ENCODE measurements at places on chromosomes 2 and 18.

GRCh38 chr2:15911686-15912085 is 28.7 kb upstream of the MYCN start:
- DNase-seq: no peak

- DNase-seq: peak; percentile 66
These were observed 2113.3 kb upstream of the PIK3C3 start for GRCh38 chr18:39841482-39842365.

DNA sequence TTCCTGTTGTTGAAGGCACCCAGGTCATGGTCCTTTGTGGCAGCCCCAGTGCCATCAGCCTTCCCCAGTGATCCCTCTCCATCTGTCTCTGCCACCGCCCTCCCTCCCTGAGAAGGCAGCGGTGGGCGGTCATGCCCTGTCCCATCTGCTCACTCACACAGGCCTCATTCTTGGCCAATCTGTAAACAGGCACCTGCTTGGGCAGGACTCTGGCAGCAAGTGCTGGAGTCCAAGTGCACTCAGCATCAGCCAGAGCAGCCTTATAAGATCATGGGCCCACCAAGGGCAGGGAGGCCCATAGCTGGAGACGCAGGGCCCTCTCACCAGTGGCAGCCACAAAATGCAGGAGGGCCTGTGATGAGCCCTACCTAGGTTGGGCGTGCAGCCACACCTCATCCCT is 140.9 kb downstream of the TWIST2 start:
- peak; percentile 43 for DNase-seq

DNA sequence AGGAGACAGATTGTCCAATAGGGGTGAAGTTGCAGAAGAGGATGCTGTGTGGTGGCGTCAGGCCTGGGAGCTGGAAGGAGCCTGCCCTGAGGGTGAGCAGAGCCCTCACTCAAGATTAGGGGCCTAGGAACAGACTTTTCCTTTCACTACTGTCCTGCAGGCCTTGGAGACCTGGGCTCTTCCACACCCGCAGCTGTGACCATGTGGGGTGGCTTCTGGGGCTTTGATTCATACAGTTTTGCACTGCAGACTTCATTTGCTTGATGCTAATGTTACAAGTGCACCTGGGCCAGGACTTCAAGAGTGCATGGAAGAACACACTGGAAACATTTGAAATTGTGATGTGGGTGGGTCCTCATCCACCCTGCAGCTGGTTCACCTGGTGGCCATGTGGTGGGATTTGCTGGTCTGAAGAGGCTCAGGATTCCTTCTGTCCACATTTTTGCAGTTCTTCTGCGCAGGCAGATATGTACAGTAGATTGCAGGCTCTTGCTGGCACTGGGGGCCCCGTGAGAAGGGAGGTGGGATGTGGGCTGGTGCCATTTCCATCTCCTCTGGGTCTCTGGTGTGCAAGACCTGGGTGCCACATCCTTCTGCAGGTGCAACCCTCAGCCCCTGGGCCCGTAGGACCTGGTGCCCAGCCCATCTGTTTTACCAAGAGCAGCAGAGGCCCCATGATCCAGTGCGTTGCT is 9.9 kb downstream of the GLI2 start:
- DNase-seq: no peak

- no peak for DNase-seq
These were observed 647 bp downstream of the CCDC121 start for GRCh38 chr2:27627963-27628766.

GRCh38 chr2:62740221-62740620 is 34.7 kb downstream of the EHBP1 start:
- DNase-seq: no peak

- DNase-seq: no peak
These were observed 69.9 kb downstream of the COA5 start for GRCh38 chr2:98538280-98539041.

DNA sequence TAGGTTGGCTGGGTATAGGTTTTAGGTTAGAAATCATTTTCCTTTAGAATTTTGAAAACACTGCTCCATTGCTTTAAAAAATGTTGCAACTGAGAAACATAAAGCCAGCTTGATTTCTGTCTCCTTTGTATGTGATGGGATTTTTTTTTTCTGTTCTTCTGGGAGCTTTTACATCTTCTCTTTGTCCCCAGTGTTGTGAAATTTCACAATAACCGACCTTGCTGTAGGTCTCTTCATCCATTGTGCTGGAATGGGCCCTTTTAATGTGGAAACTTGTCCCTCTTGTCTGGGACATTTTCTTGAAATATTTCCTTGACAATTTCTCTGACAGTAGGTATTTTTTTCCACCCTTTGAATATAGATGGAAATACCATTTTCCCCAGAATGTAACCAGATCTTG is 44.0 kb upstream of the LAPTM4A start:
- no peak for DNase-seq

- peak; percentile 74 for DNase-seq
These were observed 7.2 kb downstream of the POMC start for GRCh38 chr2:25161055-25161781.

- DNase-seq: no peak
These were observed 119.0 kb upstream of the FN1 start for GRCh38 chr2:215554689-215555498.

DNA sequence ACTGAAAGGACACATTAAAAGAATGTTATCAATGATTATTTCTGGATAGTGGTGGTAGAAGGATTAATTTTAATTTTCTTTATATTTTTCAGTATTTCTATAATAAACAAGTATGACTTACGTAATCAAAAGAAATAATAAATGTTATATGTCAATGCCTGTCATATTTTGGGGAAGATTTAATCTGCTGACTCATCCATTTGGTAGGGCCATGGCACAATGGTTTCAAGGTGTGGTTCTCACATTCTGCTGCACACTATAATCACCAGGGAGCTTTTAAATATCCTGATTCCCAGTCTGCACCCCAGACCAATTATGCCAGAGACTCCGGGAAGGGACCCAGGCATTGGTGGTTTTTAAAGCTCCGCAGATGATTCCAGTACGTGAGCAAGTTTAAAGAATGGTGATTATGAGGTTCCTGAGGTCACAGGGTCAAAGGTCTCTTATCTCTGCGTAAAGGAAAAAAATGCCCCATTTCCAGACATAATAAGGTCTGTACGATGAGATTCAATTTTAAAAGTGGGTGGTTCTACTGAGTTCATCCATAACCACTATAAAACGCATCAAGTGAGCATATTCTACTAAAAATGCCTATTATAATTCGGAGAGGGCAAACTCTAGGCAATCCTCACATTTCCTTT is 27.2 kb downstream of the WIPF1 start:
- no peak for DNase-seq

GRCh38 chr2:208708486-208708885 is 301.9 kb downstream of the PTH2R start:
- no peak for DNase-seq

GRCh38 chr2:95526360-95527341 is 42.1 kb upstream of the TRIM43B start:
- DNase-seq: peak; percentile 79

- no peak for DNase-seq
These were observed 19.1 kb upstream of the VIT start for GRCh38 chr2:36677386-36677785.

GRCh38 chr2:2832657-2833056 is 501.6 kb upstream of the MYT1L start:
- no peak for DNase-seq

- no peak for DNase-seq
These were observed 53.5 kb downstream of the RASGRP3 start for GRCh38 chr2:33529771-33530481.

DNA sequence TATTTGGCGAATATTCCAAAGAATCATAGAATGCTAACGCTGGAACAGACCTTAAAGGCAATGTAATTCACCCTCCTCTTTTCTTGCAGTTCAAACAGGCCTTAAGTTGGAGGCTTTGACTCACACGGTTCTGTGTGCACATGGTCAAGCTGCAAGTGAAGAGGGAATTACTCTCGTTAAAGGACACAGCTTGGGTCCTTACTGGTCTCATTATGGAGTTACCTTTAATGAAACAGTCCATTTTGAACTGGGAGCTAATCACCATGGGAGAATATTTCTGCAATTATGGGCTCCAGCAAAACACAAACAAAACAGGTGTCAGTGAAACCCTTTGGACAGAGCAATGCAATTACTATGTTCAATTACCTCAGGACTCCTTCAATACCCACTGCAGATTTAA is 135.5 kb downstream of the GAREM1 start:
- DNase-seq: no peak

- no peak for DNase-seq
These were observed 1.9 kb upstream of the WDR75 start for GRCh38 chr2:189439342-189439741.

DNA sequence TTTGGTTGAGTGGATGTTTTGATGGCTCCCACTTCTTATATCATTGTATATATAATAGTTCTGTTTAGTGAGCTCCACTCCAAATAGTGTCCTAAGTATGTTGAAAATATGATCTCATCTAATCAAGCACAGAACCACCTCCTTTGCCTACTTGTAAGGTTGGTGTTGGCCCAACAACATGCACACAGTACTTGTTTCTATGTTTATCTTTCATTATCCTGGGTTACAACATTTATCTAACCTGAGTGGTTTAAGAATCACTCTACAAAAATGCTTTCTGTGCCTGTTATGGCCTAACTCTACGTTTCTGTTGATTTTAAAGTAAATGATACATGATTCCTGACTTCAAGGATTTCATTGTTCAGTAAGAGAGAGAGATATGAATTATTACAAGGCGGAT is 281.9 kb downstream of the FIGN start:
- no peak for DNase-seq

- DNase-seq: no peak
These were observed 35.3 kb downstream of the SH3RF3 start for GRCh38 chr2:109164311-109164710.

DNA sequence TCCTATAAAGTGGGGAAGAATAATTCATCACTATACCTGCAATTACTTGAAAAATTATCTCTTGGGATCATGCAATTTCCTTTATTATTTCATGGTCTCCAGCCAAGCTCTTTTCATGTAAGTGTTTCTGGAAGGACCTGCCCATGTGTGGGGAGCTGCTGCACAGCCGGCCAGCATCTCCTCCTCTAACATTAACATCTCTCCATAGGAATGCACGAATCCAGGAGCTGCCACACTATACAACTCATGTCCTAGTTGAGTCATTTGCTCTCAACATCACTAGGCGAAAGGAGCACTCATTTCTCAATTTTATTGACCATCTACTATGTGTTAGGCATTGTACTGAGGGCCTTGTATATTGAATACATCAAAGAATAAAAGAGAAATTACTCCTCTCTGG is 144.3 kb upstream of the ERBB4 start:
- no peak for DNase-seq

GRCh38 chr2:10966741-10967140 is 55.0 kb downstream of the KCNF1 start:
- no peak for DNase-seq

GRCh38 chr2:20563833-20564232 is 87.1 kb downstream of the HS1BP3 start:
- DNase-seq: no peak

GRCh38 chr2:182914852-182915251 is 48.4 kb upstream of the FRZB start:
- DNase-seq: no peak

DNA sequence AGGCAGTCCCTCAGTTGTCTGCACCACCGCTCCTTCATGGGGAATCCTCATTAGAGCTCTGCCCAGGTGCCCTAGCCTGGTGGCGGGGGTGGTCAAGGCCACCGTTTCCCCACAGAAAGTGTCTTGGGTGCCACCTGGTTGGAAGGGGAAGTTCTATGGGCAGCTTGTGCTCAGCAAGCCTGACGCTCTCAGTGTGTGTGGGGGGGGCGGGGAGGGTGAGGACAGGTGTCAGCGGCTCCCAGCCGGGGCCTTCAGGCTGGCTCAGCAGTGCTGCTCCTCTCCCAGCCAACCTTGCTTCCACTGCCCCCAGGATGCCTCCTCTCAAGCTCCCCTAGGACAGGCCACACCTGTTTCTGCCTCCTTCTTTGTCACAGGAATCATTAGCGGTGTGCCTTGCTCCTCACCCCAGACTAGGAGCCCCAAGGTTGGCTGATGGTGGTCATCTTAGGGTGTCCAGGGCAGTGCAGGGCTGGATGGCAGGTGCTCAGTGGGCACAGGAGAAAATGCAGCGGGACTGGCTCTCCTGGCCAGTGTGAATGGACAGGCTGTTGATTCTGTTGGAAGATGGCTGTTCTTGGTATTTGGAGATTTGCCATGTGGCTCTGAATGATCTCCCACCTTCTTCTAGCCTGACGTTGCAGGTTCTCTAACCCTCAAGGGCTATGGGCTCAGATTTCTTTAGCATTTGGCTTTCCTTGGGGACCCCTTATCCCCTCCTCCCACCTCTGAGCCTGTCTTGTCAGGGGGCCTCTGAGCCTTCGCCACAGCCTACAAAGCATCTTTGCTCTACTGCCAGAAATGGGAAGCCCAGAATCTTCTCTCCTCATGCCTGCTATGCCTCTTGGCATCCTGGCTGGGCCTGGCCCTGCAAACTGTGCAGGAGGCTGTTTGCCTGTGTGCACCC is 185.8 kb upstream of the HS6ST1 start:
- DNase-seq: peak; percentile 42

GRCh38 chr2:241598487-241598886 is 38.5 kb downstream of the THAP4 start:
- DNase-seq: peak; percentile 42

DNA sequence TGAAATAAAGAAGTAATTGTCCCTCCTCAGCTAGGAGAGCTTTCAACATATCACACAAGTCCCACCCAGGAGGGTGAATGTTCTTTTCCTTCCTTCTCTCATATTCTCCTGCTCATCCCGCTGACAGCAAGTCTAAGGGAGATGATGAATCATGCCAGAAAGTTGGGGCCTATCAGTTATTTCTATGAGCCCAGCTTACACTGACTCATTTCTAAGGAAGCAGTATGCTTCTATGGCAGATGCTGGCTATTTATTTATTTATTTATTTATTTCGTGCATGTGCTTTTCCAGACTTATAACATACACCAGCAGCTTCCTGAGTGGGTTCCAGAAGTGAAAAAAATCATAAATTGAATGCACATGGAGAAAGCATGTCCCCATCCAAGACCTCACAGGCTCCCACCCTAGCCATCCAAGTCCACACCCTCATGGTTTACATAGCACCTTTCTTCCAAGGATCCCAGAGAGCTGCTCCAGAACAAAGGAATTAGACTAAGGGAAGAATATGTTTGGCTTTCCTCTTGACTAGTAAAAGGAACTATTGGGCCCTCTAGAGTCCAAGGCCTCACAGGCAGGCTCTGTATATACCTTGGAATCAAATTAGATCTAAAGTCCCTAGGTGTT is 1074.2 kb upstream of the ZEB2 start:
- DNase-seq: no peak

GRCh38 chr2:217751192-217751591 is 251.6 kb downstream of the TNS1 start:
- DNase-seq: no peak
